Neural crest cell (in vitro differentiated cells): ENCODE measurements at places on chromosomes 3 and 15.

DNA sequence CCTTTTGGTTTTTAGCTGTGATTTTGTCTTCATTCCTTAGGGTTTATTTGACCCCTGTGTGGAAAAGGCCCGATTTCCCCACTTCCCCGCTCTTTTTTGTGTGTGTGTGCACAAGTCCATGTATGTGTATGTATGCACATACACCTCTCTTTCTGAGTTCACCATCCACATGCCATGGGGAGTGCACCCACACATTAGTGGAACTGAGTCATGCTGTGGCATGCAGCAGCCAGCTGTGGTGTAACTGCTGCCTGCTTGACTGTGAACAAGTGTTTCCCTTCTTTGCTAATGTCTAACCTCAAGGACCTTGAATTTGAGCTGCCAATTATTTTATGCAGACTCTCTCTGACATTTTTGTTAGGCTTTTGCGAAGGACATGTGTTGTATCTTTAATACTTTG is 434.9 kb upstream of the TPM1 start:
- no peak for DNase-seq

- no peak for DNase-seq
Measured at GRCh38 chr3:23800731-23801130, 5.0 kb upstream of the UBE2E1 start.

GRCh38 chr15:60212536-60212935 is 185.2 kb downstream of the ANXA2 start:
- no peak for DNase-seq

GRCh38 chr15:71278989-71279756 is 163.9 kb downstream of the THSD4 start:
- DNase-seq: no peak

- DNase-seq: no peak
Measured at GRCh38 chr15:36191459-36191858, 388.0 kb upstream of the CDIN1 start.

- no peak for DNase-seq
Measured at GRCh38 chr3:18378218-18378617, 46.9 kb downstream of the SATB1 start.

DNA sequence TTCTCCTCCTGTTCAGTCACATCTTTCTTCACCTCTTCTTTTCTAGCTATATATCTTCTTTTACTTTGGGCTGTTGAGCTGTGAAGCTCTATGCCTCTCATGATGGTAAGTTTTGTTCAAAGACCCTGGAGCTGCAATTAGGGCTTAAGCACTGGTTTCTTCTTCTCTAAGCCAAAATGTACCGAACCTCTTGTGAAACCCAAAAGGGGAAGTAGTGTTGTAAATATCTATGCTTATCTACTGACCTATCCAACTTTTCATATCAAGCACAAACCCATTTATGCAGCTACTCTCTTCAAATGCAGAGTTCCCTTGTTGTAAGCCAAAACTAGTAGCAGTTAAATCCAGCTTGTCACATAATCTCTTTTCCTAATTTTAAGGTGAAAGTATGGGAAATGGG is 123.6 kb upstream of the CD96 start:
- DNase-seq: no peak

DNA sequence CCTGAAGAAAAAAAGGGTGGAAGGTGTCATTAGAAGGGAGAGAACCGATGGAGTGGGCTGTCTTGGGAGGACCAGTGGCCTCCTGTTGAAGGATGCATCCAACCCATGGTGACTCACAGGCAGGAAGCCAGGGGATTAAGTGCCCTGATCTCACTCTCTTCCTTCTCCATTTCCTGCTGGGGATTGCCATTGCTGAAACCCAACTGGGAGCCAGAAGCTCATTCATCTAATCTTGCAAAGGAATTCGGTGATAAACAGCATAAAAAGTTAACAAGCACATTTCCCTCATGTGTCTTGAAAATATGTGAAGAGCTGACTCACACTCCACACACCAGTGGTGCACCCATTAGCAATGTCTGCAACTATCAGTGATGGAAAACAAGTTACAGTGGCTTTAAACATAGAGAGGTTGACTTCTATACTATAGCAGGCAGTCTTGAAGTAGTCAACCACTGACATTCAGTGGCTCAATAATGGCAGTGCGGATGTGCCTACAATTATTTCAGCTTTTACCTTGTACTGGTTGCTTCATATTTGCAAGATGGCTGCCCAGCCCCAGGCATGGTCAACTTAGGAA is 12.8 kb upstream of the CSRNP1 start:
- no peak for DNase-seq

DNA sequence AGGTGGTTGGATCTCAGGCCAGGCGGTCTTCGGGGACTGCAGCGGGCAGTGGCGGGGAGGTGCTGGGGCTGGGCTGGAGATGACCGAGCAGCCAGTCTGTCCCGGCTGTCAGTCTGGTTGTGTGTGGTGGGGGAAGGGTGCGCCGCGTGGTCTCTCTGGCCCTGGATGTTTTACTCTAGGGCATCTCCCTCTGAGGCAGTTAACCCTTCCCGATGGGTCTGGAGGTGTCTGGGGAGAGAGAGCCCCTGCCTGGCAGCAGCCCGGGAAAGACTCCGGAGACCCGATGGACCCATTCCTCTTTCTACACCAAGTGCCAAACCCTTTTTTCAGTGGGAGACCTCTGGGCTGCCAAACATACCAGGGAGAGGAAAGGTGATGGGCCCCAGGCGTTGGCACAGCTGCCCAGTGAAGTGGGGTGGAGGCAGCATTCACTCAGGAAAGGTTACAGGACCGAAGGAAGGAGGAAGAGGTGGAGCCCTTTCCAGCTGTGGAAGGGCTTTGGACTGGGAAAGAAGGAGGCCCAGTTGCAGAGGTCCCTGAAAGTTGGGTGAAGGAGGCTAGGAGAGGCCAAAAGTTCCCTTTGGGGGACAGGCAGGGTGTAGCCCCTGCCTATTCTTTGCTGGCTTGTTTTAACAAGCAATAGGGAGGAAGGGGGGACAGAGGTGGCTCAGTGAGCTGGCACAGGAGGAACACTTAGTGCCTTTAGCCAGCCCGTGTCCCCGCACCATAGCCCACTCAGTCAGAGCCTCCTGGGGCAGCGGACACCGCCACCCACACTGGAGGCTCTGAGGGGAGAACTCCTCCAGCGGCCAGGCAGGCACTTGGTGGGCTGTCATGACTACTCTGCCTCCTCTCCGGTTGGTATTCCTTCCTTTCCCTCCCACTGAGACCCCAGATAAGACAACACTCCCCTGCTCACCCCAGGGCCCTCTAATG is 2.7 kb upstream of the BAHD1 start:
- no peak for DNase-seq

- no peak for DNase-seq
Measured at GRCh38 chr3:33231756-33232465, 13.3 kb upstream of the SUSD5 start.

DNA sequence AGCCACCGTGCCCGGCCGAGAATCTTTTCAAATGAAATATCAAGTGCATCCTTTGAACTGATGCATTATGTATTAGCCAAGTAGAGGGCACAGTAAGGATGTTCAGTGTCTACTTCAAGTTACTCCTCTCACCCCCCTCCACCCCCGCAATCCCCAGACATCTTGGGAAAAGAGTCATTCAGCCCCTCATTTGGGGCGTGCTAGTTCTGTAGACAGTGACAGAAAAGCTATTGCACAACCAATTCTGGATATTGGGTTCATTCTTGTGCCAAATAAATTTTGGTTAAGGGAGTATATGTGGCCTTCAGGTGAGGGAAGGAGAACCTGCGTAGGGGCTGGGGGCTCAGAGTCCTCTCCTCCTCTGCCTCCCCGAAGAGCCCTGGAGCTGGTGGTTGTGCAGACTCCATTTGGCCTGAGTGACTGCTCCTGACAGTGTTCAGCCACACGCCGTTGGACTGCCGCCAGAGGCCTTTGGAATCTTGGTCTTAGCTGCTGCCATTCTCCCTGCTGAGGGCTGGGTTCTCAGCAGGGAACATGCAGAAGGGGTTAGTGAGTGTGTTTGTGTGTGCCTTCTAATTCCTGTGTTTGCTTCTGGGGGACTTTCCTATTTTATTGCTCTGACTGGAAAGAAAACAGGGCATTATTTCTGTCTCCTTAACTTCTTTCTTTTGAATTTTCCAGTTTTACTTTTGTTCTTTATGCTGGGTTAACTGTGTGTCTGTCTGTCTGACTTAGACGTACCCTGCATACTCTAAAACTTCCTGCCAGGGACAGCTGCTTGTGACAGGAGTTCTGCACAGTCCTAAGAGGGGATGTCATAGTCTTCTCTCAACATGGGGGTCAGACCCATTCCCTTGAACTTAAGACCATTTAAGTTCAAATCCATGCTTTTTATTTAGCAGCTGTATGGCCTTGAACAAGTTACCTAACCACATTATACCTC is 21.0 kb downstream of the RARB start:
- no peak for DNase-seq

DNA sequence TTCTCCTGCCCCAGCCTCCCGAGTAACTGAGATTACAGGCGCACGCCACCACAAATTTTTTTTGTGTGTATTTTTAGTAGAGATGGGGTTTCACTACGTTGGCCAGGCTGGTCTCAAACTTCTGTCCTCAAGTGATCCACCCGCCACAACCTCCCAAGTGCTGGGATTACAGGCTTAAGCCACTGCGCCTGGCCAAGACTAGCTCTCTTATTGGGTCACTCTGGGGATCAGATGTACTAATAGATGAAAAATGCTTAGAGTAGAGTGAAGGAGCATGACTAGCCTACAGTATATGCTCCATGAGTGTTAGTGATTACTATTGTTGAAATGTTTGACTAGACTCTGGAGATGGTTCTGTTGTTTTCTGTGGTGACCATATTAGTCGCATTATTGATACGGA is 21.8 kb downstream of the RARB start:
- no peak for DNase-seq
